ENCODE measurements at places on chromosomes 4 and X.

DNA sequence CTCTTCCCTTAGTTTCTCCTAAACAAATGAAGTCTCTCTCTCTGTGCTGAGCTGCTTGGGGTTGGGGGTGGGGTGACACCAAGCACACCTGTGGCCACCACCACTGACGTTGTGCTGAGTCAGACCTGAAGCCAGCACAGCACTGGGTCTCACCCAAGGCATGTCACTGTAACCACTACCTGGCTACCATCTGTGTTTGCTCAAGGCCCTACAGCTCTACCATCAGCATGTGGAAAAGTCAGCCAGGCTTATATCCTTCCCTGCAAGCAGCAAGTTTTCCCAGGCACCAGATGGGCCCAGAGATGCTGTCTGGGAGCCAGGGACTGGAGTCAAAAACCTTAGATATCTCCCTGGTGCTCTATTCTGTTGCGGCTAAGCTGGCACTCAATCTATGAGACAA is 6.9 kb downstream of the CXCL10 start:
- DNase-seq, result no peak

GRCh38 chr4:25663781-25664180 is 8.1 kb downstream of the SLC34A2 start:
- DNase-seq, result peak; percentile 37

DNA sequence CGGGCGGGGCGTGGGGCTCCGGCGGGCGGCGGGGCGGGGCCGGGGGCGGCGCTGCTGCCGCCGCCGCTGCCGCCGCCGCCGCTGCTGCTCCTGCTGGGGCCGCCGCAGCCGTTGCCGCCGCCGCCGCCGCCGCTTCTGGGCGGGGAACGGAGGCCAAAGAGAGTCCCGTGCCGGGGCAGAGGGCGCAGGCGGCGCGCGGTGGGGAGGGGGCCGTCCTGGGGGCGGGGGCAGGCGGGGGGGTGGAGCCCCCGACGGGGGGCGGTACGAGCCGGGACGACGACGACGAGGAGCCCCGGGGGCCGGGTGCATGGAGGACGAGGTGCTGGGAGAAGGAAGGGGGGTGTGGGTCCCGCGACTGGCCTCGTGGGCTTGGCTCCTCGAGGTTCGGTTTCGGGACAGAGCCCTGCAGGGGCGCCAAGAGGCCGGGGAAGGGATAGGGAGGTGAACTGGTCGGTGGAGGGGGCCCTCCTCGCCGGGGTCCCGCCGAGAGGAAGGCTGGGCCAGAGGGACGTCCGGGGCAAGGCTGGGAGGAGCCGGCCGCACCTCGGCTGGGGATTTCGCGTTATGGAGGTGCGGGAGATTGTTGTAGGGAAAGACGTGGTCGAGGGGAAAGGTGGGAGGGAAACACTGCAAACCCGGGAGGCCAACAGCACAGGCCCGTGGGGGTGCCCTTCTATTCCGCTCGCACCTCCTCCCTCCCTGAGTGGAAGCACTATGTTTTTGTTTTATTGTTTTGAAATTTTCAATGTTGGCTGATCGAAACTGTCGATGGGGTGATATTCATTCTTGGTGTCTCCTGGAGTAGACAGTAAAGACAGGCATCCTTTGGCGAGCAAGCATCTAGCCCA is 1.9 kb downstream of the BCORL1 start:
- DNase-seq, result peak; percentile 52

DNA sequence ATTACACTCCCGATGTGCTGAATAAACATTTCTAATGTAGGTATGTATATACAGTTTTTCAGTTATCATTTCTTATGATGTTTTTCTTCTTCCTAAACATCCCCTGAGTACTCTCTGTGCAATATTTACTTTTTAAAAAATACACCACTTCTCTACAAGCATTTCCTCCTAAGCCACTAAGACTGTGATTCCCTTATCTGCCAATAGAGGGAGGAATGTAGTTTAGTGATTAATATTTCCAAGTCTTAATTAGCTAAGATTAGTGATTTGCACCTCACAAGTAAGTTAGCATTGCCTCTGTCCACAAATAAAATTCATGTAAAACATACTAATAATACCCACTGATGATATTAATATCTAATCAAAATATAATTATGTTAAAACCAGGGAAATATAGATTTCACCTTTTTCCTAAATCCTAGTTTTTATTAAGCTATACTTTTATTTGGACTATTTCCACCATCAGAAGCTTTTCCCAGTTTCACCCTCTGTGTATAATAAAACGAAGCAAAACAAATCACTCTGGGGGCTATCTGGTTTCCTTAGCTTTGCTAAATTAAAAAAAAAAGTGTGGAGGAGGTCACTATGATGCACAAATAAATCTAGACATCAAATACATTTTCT is 909.1 kb downstream of the FAT4 start:
- no peak for DNase-seq

DNA sequence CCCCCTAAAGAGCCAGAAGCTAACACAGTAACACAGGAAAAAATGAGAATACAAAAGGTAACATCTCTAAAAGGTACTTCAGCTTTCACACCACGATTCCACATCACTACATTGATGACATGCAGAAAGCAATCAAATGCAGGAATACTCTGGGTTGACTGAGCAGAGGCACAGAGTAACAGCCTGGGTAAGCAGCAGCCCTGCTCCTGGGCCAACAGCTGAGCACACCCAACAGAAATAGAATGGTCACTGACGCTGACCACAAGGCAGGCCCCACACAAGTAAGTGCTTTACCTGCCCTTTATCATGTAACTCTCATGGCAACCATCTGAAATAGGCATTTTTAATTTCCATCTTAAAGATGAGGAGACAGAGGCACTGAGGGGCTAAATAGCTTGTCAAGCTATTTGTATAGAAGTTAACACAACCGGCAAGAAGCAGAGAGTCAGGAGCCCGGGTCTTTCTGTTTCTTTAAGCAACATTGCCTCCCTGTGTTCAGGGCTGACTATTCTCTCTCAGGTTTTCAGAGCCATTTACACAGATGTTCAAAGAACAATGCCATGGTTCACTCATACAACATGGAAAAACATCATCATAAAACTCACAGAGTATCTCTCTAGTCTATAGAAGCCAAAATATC is 168.9 kb downstream of the ZNF674 start:
- peak; percentile 20 for DNase-seq

DNA sequence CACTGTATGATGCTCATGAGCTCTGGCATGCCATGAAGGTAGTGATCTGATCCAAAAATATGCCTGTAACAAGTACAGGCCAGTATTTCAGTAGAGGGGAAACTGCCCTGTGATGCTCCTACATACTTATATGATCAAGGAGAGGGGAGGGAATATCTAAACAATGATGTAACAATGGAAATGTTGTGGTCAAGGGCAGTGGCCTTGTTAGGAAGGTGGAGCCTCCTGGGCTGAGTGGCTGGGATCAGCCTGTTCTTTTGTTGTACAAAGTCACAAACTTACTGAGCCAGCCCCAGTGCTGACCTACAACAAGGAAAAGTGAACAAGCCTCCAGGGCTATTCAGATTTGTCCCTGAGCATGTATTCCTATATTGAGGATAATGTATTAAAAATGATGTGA is 70.3 kb downstream of the ANXA10 start:
- no peak for DNase-seq

DNA sequence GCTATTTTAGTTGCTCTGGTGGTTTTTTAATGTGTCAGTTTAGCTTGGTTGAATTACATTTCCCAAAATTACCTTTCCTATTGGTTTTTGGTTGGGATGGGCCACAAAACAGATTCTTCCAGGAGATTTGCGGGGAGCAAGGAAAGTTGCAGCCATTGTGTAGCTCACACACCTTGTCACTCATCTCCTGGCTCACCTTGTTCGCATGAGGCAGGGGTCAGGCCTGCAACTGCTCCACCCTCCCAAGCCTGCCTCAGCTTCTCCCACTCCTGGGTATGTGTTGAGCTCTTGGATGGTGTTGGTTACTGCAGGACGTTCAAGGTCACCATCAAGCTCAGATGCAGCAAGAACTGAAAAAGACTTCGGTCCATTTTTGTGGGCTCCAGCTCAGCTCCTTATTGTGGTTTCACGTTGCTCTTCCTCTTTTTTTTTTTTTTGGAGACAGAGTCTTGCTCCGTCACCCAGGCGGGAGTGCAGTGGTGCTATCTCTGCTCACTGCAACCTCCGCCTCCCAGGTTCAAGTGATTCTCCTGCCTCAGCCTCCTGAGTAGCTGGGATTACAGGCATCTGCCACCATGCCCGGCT is 95.6 kb upstream of the METTL14 start:
- DNase-seq, result no peak

GRCh38 chr4:15542760-15543159 is 73.1 kb downstream of the CC2D2A start:
- no peak for DNase-seq

DNA sequence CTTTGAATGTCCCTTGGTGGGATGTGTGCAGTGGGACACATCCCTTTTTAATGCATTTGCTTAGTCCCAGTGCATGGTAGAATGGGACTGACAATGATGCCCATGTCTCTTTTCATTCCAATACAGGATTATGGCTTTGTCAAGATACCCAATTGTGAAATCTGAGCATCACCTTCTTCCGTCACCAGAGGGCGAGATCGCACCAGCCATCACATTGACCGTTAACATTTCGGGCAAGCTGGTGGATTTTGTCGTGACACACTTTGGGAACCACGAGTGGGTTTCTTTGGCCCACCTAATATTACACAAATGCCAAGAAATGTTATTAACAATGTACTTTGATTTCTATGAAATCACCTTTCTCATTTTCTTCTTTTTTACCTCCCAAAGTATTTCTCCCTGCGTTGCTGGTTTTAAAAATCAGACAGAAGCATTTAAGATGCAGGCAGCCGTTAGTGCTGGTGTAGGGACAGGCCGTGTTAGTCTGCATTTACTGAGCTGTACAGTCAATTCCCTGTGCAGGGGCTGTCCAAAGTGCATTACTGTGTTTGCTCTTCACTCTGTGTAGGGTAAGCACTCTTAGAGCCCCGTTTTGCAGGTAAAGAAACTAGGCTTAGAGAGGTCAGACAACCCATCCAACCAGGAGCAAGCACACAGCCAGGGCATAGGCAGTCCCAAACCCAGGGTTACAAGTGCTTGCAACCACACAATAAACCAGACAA is 46.5 kb downstream of the CWH43 start:
- DNase-seq, result no peak

- peak; percentile 35 for DNase-seq
Measured at GRCh38 chr4:14269824-14270223, 642.3 kb upstream of the BOD1L1 start.

DNA sequence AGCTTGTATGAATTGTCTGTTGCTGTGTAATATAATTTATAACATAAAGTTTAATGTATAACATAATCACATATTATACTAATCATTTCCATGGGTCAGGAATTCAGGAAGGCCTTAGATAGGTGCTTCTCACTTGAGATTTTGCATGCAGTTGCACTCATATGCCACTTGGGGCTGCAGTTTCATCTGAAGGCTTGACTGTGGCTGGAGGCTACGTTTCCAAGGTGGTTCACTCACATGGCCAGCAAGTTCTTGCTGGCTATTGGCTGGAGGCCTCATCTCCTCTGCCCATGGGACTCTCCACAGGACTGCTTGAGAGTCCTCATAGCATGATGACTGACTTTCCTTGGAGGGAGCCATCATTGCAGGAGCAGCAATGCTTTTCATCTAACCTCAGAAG is 53.4 kb upstream of the STX18 start:
- DNase-seq, result no peak

DNA sequence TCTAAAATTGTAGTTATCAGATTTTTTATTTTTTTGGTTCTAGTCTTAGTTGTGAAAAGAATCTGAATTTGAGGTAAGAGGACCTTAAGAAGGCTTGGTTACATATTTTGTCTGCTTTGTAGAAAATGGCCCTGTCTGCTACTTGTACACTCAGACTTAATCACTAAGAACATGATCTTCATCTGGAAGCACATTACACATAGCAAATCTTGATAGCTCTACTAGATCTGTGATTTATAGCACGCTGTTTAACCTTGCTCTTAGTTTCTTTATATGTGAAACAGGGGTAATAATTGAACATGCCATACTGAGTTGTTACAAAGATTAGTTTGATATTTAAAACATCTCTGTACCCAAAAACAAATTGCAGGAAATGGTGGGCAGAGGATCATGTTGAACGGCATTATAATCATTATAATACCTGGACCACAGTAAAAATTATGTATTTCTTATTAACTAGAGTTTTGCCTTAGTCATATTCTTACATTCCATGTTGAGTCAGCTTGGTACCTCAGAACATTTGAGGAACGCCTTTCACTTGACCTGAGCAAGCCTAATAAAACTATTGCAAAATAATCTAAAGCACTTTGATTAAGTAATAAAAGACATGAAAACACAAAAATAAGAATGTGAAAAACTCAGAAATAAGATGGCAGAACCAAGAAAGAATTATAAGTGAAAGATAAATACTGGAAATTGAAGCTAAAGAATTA is 738.0 kb upstream of the AADAT start:
- no peak for DNase-seq

DNA sequence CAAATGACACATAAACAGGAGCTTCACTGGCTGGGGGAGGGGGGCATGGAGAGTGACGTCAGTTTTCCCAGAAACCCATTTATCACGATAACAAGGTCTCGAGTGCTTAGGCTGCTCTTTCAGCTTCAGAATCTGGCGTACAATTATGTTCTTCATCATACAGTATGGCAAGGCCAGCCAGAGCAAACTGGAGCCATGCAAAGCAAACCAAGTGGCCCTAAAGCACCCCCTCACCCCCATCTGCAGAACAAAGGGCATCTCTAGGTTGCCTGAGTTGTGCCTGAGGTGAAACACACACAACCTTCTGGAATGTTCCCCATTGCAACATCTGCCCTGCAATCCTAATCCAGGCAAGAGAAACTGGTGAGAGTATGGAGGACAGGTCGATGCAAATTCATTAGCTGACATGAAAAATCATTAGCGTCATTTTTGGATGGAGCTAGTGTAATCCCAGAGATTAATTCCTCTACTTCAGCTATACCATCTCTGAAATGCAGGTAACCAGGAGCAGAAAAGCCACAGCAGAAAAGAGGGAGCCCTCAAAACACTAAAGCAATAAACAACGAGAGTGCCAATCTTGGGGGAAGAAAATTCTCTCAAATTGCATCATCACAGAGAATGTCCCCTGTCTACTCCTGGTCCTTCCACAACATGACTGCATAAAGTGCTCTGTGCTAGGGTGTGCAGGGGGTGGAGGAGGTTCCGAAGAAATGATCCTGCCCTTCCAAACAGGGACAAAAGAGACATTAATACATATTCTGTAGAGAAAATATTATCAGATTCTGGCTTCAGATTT is 1.8 kb downstream of the SEPTIN6 start:
- no peak for DNase-seq

DNA sequence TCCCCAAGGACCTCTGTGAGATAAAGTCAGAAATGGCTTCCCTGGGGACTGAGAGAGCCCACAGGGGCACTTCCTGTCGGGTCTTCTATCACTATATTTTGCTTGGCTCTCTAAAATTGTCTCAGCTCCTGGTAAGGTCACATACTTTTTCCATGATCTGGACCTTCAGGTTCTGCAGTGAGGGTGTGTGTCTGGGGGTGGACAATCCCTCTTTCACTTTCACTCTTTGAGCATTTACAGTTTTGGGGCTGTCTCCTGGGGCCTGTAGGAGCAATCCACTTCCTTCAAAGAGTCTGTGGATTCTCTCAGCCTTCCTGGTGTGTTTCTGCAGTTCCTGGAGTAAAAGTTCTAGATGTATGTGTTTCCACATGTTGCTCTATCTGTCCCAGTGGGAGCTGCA is 335.7 kb downstream of the FSTL5 start:
- no peak for DNase-seq
